ENCODE measurements at places on chromosomes 11 and 22. TPM values are rescaled to one million over a fixed set of nuclear protein-coding genes. Genes with fewer than 3 reads are reported as not detected.
A peak's percentile ranks its signal among the peaks of the same experiment; 100 is the strongest.

The CSNK2A3 gene
- 18.9 TPM for total RNA-seq

DNA sequence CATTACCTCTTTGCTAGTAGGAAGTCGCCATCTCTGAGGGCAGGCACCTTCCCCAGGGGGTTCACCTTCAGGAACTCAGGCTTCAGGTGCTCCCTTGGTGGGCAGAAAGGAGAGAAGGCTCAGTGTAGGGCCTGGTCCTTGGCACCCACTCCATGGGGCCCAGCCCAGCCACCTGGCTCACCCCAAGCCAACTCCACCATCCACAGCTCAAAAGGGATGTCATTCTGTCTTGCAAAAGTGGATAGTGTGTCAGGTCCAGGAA lies 2.7 kb upstream of the GSTT4 start:
- H3K36me3 ChIP-seq, result no peaks in the 10 kb centered on the region
- peaks cover 11% of the 10 kb centered on the region for H3K4me1 ChIP-seq
- no peak for DNase-seq
- no peak overlapping the region for H3K4me3 ChIP-seq
- H3K27ac ChIP-seq, result no peak overlapping the region

- H3K4me1 ChIP-seq, result no peaks in the 10 kb centered on the region
- H3K4me3 ChIP-seq, result no peak overlapping the region
- H3K36me3 ChIP-seq, result no peaks in the 10 kb centered on the region
- peaks cover 2% of the 10 kb centered on the region for H3K27me3 ChIP-seq
- no peak for DNase-seq
Observed at GRCh38 chr11:35425603-35426212, 6.3 kb upstream of the SLC1A2 start.

The HEPN1 gene
- total RNA-seq, result not detected

The RIMBP3C gene
- total RNA-seq, result 0.10 TPM

DNA sequence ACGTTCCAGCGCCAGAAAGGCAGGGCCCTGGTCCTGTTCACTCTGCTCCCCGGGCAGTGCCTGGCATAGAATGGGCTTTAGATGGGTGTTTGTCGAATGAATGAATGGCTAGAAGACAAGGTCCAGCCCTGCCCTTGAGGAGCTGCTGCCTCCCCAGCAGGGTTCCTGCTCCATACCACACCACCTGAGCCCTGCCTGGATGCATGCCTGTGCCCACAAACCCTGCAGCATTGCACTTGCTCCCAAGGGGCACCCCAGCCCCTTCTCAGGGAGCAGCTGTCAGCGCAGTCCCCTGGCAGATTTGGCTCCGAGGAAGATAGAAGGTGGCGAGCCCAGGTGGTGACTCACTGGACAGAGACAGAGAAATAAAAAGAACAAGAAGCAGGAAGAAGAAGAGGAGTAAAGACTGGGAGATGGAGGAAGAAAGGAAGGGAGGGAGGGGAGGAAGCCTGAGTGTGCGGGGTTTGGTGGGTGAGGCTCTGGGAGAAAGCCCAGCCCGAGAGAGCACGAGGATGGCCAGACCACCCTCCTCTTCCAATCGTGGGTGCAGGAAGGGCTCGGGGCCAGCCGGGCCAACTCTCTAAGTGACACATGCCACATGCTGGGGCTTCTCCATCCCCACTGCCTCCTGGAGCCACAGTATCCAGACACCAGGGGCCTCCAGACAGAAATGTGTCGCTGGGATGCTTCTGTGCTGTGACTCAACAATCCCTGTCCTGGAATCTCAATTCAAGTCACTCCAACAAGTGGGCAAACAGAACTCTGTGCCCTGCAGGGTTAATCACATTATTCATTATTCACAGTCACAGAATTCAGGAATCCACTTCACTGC lies 1474.3 kb downstream of the BRD1 start:
- H3K4me1 ChIP-seq, result no peaks in the 10 kb centered on the region
- no peak overlapping the region for H3K27ac ChIP-seq
- H3K27me3 ChIP-seq, result no peaks in the 10 kb centered on the region
- no peak for DNase-seq
- no peaks in the 10 kb centered on the region for H3K36me3 ChIP-seq

- DNase-seq, result no peak
- no peaks in the 10 kb centered on the region for H3K36me3 ChIP-seq
- H3K27me3 ChIP-seq, result no peaks in the 10 kb centered on the region
- no peak overlapping the region for H3K27ac ChIP-seq
Observed at GRCh38 chr22:22911327-22912134, 23.9 kb downstream of the IGLL5 start.

GRCh38 chr11:129698212-129698611 lies 117.4 kb upstream of the TMEM45B start:
- H3K4me1 ChIP-seq, result no peaks in the 10 kb centered on the region
- DNase-seq, result no peak
- H3K4me3 ChIP-seq, result no peak overlapping the region
- no peak overlapping the region for H3K27ac ChIP-seq
- H3K27me3 ChIP-seq, result no peaks in the 10 kb centered on the region

DNA sequence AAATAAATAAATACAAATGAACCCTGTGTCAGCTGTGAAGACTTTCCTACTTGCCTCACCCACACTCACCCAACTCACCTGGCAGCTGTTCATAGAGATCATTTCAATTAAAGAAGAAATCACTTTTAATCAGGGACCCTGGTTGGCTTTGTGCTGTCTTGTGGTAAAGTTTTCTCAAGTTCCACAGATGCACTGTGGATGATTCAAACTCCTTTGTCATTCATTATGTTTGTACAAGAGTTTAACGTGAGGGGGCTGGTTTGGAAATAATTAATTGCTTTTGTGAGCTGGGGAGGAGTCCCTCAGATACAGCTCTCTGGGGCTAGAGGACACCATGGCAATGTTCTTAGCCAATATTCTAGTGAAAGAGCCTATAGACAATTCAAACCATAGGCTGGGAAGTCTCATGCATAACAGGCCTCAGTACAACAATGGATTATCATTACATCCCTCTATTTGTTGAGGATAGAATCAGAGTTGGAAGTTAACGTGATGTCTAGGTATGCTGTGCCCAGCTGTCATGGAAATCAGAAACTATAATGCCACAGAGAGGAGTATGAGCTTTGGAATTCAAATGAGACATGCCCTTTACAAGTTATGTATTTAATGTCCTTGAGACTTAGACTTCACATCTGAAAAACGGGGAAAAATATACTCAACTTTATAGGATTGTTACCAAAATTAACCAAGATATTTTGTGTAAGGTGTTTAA lies 698.5 kb downstream of the KCNA4 start:
- H3K27ac ChIP-seq, result no peak overlapping the region
- DNase-seq, result no peak
- no peaks in the 10 kb centered on the region for H3K4me1 ChIP-seq
- H3K4me3 ChIP-seq, result no peak overlapping the region

DNA sequence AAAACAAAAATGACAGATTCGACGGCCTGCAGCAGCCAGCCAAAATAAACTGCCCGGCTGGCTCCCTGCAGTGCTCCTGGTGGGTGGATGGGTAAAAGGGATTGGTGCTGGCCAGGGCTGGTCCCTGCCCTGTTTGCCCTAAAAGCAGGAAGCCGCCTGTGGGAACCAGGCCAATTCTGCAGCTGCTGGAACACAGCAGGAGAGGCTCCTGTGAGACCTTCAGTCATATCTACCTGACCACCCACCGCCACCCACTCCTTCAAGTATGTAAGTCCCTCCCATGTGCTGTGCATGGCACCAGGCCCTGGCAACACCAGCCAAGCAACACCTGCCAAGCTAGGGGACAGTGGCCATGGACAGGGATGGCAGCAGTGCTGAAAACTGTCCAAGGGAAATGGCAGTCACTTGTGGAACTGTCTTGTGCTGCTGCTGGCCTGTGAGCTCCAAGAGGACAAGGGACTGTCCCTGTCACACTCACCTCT lies 48.7 kb upstream of the ARFGAP3 start:
- H3K36me3 ChIP-seq, result peaks cover 18% of the 10 kb centered on the region
- H3K27me3 ChIP-seq, result no peaks in the 10 kb centered on the region
- H3K4me1 ChIP-seq, result peaks cover 38% of the 10 kb centered on the region
- peak overlapping the region; percentile 69 for H3K27ac ChIP-seq

- no peaks in the 10 kb centered on the region for H3K27me3 ChIP-seq
- no peak overlapping the region for H3K4me3 ChIP-seq
- no peak overlapping the region for H3K27ac ChIP-seq
- no peak for DNase-seq
- H3K4me1 ChIP-seq, result no peaks in the 10 kb centered on the region
Observed at GRCh38 chr22:40001800-40002577, 7.2 kb downstream of the FAM83F start.

GRCh38 chr11:132343445-132344175 lies 973.2 kb downstream of the NTM start:
- no peaks in the 10 kb centered on the region for H3K36me3 ChIP-seq
- no peak overlapping the region for H3K4me3 ChIP-seq
- no peaks in the 10 kb centered on the region for H3K27me3 ChIP-seq
- DNase-seq, result no peak

- H3K27me3 ChIP-seq, result no peaks in the 10 kb centered on the region
- no peak for DNase-seq
- peaks cover 21% of the 10 kb centered on the region for H3K4me1 ChIP-seq
- no peaks in the 10 kb centered on the region for H3K36me3 ChIP-seq
- H3K4me3 ChIP-seq, result no peak overlapping the region
Observed at GRCh38 chr11:119062779-119063178, 4.8 kb upstream of the VPS11 start.

The PGM2L1 gene
- total RNA-seq, result 6.1 TPM

GRCh38 chr11:103894673-103895072 lies 141.8 kb upstream of the DDI1 start:
- no peak for DNase-seq
- no peak overlapping the region for H3K27ac ChIP-seq
- no peak overlapping the region for H3K4me3 ChIP-seq

DNA sequence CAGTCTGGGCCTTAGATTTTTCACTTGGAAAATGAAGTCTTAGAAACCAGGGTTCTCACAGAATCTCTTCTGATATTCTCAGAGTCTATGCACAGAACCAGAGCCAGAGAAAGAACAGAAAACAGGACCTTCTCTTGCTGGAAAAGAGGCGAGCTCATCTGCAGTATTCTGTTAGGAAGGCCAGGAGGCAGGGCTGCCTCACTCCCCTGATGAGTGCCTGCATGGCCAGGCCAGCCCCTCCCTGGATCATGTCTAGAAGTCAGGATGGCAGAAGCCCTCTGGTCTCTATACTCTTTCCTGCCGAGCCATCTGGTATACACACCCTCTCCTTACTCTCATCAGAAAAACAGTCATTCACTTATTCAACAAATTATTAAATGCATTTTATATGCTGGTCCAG lies 723 bp downstream of the OR51M1 start:
- no peak for DNase-seq
- H3K4me3 ChIP-seq, result no peak overlapping the region
- no peaks in the 10 kb centered on the region for H3K4me1 ChIP-seq

The MOGAT2 gene
- total RNA-seq, result not detected

- H3K36me3 ChIP-seq, result peaks cover 5% of the 10 kb centered on the region
- H3K4me3 ChIP-seq, result no peak overlapping the region
- peak overlapping the region; percentile 66 for H3K27ac ChIP-seq
- H3K4me1 ChIP-seq, result peaks cover 74% of the 10 kb centered on the region
- DNase-seq, result peak; percentile 73
Observed at GRCh38 chr11:44574610-44575287, 9.3 kb downstream of the CD82 start.

The OR51V1 gene
- total RNA-seq, result not detected

DNA sequence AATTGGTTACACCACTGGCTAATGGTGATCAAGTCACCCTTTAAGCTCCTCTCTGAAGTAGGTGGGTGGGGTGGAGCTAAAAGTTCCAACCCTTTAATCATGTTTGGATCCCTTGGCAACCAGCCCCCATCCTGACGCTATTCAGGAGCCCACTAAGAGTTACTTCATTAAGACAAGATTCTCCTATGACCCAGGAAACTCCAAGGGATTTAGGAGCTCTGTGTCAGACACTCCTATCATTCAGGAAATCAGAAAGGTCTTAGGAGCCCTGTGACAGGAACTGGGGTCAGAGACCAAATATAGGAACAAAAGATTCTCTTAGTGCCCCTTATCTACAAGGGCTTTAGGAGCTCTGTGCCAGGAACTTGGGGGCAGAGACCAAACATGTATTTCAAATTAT lies 141.3 kb downstream of the ATG16L2 start:
- H3K27me3 ChIP-seq, result no peaks in the 10 kb centered on the region
- no peaks in the 10 kb centered on the region for H3K36me3 ChIP-seq
- peak overlapping the region; percentile 52 for H3K27ac ChIP-seq
- no peak for DNase-seq
- H3K4me3 ChIP-seq, result no peak overlapping the region

GRCh38 chr11:134014511-134014910 lies 54.4 kb upstream of the JAM3 start:
- H3K4me1 ChIP-seq, result no peaks in the 10 kb centered on the region

DNA sequence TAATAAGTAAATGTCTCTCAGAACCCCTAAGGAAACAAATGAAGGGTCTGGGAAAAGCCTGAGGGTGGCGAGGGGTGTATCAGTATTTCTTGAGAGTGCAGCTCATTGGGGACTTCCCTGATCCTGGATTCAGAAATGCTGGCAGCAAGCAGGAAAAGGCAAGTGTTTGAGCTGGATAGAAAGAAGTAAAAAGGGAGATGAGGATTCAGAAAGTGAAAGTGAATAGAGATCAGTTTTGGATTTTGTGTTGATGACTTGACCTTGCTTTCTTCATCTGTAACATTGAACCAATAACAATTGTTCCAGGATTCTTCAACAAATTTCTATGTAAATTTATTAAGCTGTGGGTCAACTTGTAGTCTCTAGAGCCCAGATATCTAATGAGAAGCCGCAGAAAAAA lies 66.9 kb upstream of the CTSC start:
- no peaks in the 10 kb centered on the region for H3K27me3 ChIP-seq
- H3K4me1 ChIP-seq, result peaks cover 13% of the 10 kb centered on the region

GRCh38 chr11:10894666-10895065 lies 36.8 kb upstream of the ZBED5 start:
- no peaks in the 10 kb centered on the region for H3K27me3 ChIP-seq
- no peaks in the 10 kb centered on the region for H3K36me3 ChIP-seq
- H3K27ac ChIP-seq, result no peak overlapping the region
- no peak for DNase-seq
- H3K4me1 ChIP-seq, result peaks cover 18% of the 10 kb centered on the region

GRCh38 chr11:12190511-12190910 lies 80.1 kb downstream of the MICAL2 start:
- H3K27ac ChIP-seq, result no peak overlapping the region
- peaks cover 8% of the 10 kb centered on the region for H3K4me1 ChIP-seq
- no peaks in the 10 kb centered on the region for H3K36me3 ChIP-seq
- H3K27me3 ChIP-seq, result no peaks in the 10 kb centered on the region

The SCT gene
- not detected for total RNA-seq

DNA sequence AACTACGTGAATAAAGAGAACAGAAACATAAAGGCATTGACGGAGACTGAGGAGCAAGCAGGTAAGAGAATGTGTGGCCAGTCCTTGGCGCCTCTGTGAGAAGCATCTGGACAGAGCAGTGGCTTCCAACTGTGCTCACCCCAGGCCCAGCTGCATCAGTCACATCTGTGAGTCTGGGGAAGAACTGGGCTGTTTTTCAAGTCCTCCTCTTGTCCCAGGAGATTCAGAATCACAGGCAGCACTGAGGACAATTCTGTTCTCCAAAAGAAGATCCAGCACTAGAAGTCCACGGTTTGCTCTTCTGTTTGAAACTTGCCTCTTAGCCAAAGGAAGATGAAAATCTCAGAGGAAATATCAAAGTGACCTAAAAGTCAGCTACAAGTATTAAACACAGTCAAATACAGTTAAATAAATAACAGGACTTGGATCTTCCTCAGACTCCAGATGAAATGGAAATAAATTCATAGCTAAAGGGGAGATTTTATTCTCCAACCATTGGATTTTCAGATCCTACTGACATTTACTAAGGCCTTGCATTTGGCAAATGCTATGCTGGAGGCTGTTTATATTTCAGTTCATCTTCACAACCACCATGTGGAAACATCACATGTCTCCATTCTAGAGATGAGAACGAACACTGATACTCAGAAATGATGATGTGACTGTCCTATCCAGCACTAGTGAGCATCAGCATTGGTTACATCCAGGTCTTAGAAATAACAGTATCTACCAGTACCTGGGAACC lies 14.1 kb downstream of the FAM181B start:
- H3K27ac ChIP-seq, result no peak overlapping the region
- no peak overlapping the region for H3K4me3 ChIP-seq
- no peaks in the 10 kb centered on the region for H3K36me3 ChIP-seq
- no peaks in the 10 kb centered on the region for H3K4me1 ChIP-seq
- DNase-seq, result no peak
